Epithelial cell of proximal tubule (primary cell): ENCODE measurements at places on chromosomes 5 and 9.

DNA sequence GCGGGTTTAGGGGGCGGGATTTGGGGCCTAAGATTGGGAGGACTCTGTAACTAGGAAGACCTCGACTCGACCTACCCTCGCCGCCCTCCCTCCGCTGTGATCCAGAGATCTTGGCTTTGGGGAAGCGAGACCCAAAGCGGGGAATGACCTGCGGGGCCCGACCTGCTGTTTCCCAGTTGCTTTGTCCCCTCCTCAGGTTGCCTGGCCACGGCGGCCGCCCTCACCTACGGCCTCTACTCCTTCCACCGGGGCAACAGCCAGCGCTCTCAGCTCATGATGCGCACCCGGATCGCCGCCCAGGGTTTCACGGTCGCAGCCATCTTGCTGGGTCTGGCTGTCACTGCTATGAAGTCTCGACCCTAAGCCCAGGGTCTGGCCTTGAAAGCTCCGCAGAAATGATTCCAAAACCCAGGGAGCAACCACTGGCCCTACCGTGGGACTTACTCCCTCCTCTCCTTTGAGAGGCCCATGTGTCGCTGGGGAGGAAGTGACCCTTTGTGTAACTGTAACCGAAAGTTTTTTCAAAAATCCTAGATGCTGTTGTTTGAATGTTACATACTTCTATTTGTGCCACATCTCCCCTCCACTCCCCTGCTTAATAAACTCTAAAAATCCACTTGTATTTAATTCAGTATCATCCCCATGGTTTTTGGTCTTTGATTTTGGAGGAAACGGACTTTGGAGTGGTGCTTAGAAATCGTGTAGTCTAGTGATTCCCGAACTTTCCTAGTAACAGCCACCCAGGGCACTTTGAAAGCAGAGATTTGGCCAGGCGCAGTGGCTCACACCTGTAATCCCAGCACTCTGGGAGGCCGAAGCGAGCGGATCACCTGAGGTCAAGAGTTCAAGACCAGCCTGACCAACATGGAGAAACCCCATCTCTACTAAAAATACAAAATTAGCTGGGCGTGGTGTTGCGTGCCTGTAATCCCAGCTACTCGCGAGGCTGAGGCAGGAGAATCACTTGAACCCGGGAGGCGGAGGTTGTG lies 878 bp downstream of the HIGD2A start:
- DNase-seq: peak; percentile 3

DNA sequence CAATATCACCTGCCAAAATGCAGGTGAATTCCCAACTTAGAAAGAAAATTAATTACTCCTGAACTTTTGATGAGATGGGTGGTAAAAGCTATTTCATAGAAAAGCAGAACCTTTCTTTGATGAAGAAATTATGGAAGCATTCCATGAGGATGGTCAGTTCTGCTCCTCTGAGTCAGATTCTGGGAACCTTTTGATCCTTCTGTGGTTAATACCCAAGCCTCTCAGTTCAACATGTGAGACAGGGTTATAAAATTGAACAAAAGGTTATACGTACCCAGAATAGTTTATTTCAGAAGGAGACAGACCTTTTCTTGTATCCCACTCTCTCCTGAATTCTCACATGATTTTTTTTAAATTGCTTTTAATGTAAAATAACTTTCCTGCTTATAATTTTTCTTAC lies 767.6 kb upstream of the ADAMTS16 start:
- DNase-seq: no peak

GRCh38 chr5:85096421-85096820 lies 711.7 kb upstream of the EDIL3 start:
- DNase-seq: no peak

DNA sequence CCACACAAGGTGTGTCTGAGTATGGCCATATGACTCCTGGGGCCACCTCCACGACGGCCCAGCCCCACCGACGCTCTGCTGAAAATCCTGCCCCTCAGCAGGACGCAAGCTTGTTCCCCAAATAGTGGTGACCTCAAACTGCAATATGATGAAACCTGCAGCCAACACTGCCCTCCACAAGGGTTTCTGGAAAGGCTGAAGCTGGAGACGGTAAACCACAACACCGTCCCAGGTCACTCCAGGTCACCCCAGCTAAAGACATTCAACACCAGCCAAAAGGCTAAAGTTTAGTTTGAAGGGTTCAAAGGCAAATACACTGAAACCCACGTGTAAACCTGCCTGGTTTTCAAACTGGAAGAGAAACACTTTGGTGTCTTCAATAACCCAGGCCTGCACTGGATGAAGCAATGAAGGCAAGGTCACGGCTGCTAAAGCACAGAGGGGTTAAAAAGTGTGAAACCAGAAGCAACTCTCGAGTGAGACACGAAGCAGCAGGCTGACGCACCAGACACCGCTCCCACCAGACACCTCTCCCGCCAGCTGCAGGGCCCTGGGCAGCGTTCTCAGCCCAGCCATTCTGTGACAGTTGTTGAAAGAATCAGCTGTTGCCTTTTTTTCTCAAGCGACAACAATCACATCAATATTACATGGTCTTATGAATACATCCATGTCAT lies 1.8 kb upstream of the LHX3 start:
- no peak for DNase-seq

DNA sequence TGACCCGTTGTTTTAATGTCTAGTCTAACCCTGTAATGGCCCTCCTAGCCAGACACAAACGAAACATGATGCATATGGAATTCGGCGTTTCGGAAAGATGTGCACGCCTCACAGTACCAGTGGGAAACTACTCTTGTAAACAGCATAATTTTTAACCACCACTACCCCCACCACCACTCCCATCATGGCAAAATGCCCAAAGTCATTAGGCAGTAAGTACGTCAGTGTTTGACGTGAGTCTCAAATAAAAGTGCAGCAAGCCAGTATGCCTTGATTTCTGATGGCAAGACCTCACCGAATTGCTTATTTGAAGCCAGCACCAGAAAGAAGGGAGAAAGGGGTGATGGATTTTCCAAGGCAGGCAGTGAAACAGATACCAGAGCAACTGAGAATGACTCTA lies 71.4 kb downstream of the ADRB2 start:
- no peak for DNase-seq

DNA sequence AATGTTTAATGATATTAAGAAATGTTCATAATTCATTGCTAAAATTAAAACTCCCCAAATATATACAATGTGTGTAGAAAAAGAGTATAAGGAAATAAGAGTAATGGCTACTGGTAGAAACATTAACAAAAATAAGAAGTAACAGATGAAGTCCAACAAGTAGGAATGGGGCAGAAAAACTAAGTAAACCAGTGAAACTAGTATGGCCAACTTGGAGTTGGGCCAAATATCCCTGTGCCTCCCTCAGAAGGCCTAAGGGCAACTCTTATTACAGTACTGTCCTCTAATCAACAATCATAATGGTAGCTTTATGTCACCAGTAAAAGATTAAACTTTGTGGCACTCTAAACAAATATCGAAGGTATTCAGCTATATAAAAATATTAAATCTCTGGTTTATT lies 93.5 kb downstream of the SSBP2 start:
- DNase-seq: no peak

DNA sequence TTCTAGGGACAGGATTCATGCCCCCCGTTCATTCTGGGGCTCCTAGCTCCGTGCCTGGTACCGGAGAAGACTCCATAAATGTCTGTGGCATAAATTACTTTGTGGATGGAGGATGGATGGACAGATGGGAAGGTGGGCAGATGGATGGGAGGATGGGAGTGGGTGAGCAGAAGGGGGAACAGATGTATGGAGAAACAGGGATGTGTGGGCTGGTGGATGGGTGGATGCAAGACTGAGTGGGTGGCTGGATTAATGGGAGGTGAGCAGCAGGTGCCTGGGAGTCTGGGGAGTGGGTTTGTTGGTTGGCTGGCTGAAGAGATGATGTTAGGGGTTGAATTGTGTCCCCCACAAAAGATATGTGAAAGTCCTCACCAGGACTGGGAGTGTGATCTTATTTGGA lies 43.5 kb downstream of the SARDH start:
- no peak for DNase-seq

GRCh38 chr5:148384380-148384737 lies 601 bp downstream of the FBXO38 start:
- no peak for DNase-seq

DNA sequence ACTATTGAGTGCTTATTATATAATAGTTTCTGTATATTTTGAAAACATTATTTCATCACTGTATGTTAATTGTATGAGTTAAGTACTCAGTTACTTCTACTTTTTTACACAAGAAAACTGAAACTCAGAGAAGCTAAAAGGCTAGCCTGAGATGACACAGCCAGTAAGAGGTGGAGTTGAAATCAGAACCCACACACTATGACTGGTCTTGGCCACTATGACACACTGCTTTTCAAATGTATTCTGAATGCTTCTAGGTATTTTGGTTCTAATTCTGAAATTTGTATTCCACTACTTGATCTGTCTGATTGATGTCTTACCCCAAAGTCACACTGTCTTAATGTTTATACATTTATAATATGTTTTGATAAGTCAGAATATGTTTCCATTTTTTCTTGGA lies 181.8 kb downstream of the ZDHHC21 start:
- no peak for DNase-seq

GRCh38 chr9:108783326-108783725 lies 72.5 kb downstream of the ACTL7B start:
- DNase-seq: no peak

GRCh38 chr5:161271816-161272215 lies 274.7 kb downstream of the GABRB2 start:
- no peak for DNase-seq
